T follicular helper cell (primary cell): ENCODE measurements at places on chromosomes 6 and 20.

DNA sequence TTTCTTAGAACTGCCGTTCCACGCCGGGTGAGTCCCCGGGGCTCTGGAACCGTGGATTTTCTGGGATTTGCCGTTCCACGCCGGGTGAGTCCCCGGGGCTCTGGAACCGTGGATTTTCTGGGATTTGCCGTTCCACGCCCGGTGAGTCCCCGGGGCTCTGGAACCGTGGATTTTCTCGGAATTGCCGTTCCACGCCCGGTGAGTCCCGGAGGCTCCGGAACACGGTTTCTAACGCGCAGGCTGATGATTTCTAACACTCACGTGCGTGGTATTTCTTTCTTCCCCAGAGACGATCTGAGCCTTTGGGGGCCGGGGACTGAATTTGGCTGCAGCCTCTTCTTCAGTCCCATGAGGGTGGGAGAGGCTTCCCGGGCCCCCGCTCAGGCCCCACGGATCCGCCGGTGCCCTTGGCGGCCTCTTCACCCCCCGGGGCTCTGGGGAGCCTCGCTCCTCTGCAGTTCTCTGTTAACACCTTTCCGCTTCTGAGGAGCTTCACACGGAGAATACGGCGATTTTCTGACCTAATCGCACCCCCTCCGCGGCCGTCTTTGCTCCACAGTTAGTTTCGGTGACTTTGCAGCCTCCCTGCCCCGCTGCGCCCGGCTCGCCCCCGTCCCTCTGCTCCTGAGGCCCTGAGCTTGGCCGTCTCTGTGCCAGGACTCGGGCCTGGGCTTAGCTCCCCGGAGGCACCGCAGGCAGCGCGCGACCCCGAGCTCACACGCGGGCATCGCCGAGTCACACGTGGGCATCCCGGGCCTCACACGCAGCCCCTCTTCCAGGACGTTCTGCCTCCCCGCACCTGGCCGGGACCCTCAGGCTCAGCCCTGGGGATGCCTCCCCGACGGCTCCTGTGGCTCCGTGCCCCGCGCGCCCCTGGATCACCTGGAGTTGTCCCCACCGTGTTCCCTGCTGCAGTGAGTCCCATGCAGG, 7.2 kb upstream of the KIF25 start:
- no peak for DNase-seq

DNA sequence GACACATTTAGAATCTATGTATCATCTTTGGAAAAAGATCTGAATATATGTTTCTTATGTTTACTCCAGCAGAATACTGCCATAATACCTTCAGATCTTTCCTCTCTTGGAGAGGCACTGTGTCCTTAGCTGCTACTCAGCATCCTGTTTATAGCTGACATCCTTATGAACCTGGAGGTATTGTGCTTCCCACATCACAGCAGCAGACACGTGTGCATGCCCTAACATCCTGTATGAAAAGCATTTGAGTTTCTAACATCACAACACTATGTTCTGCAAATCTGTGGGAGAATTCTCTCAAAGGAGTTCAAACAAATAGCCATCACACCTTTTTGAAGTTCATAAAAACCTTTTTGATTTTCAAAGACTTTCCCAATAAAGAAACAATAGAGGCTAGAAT, 216.0 kb downstream of the GJA1 start:
- DNase-seq: no peak

DNA sequence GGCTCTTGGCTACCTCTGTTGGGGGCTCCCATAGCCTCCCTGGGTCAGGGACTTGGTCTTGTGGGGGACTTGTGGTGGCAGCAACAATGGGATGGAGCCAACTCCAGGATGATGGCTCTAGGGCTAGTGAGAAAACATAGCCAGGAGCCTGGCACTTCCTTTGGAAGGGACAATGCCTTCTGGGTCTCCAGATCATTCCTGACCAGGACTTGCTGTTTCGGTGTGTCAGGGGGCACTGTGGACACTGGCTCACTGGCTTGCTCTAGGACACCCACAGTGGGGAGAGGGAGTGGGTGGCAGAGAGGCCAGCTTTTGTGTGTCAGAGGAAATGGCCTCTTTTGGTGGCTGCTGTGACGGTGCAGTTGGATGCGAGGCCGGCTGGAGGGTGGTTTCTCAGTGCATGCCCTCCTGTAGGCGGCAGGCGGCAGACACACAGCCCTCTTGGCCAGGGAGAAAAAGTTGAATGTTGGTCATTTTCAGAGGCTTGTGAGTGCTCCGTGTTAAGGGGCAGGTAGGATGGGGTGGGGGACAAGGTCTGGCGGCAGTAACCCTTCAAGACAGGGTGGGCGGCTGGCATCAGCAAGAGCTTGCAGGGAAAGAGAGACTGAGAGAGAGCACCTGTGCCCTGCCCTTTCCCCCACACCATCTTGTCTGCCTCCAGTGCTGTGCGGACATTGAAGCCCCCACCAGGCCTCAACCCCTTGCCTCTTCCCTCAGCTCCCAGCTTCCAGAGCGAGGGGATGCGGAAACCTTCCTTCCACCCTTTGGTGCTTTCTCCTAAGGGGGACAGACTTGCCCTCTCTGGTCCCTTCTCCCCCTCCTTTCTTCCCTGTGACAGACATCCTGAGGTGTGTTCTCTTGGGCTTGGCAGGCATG, 9.2 kb downstream of the VEGFA start:
- DNase-seq: no peak

DNA sequence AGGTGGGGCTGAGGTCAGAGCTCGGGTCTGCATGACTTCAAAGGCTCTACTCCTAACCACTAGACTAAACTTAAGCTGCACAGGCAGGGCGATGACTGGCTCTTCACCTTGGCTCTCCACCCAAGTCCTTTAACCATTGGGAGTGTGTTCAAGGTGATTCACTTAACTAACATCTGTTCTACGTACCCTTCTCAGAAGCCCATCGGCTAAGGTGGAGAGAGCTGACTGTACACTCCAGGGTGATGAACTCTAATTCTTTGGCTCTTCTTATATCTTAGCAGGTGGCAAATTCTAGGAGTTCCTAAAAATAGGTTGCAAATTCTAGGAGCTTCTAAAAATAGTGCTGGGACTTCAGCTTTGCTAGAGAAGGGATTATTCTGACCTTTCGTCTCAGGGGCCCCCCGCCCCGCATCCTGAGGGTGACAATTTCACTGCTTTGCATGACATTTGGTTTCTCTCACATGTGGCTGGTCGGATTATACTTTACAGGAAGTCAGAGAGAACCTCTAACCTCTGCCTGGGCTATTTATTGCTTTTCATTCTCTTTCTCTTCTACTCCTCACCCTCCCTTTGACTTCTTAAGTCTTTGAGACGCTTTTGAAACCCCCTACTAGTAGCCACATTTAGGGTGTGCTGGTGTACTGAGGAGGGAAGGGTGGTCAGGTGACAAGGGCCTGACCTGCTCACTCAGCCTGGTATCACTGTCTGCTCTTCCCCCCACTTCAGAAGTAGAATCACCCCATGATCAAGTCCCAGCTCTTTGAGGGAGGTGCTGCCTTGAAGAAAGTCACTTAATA, 55.5 kb downstream of the PRDM1 start:
- DNase-seq: no peak

- no peak for DNase-seq
Measured at GRCh38 chr20:37327748-37328147, 18.2 kb upstream of the SRC start.

DNA sequence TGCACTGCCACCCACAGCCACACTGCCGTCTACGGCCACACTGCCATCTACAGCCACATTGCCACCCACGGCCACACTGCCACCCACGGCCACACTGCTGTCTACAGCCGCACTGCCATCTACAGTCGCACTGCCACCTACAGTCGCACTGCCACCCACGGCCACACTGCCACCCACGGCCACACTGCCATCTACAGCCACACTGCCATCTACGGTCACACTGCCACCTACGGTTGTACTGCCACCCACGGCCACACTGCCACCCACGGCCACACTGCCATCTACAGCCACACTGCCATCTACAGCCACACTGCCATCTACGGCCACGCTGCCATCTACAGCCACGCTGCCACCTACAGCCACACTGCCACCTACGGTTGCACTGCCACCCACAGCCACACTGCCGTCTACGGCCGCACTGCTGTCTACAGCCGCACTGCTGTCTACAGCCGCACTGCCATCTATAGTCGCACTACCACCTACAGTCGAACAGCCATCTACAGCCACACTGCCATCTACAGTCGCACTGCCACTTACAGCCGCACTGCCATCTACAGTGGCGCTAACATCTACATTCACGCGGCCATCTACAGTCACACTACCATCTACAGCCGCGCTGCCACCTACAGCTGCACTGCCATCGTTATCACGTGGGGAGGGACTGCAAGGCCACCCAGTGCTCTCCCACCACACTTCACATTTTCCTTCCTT, 154.6 kb upstream of the AFDN start:
- DNase-seq: no peak

GRCh38 chr6:119257726-119258125, 91.8 kb downstream of the MAN1A1 start:
- no peak for DNase-seq

DNA sequence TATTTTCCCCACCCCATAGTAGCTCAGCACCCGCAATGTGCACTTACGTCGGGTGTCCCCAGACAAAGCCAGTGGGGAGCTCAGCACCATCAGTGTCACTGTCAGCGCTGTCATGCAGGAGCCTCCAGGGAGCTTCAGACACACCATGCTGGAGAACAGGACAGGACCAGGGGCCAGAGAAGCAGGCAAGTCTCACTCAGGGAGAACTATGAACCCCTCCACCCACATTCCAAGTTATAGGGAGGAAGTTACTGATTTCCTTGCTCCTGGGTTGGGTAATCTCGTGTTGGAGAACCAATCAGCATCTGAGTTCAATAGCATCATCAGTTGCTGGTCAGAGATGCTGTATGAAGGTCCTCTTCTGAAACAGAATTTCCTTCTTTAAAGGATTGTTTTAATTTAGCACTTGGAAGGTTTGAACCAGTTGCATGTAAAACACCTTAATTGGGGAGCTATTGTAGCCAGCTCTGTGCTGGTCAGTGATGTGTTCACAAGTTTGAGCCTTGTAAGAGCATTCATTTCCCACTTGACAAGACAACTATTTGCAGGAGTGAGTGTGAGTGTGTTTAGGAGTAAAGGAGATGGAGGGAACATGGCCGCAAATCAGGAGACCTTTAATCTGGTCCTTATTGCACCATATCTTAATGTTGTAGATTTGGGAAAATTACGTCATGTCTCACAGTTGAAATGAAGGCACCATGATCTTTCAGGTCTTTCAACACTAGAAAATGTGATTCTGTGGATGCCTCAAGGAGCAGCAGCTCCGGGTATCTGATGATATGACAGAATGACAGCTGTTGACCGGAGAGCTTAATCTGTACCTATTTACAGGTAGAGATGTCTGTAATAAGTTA, at the start of gene HLA-DRB1:
TSS of gene HLA-DRB1 (minus strand) at position 253 of the 854 bp plus-strand sequence. CDS start at position 147, 106 bp downstream.
- no peak for DNase-seq

DNA sequence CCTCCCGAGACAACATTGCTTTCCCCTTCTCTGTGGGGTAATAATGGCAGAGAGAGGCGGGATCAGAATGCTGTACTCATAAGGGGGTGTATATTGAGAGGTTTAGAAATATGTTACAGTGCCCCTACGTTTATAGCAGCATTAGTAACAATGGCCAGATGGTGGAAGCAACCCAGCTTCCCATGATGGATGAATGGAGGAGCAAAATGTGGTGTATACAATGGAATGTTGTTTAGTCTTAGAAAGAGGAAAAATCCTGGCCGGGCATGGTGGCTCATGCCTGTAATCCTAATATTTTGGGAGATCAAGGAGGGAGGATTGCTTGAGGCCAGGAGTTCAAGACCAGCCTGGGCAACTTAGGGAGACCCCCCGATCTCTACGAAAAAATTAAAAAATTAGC, 12.9 kb downstream of the BANF2 start:
- no peak for DNase-seq

- DNase-seq: no peak
Measured at GRCh38 chr6:127439718-127440117, 19.5 kb downstream of the KIAA0408 start.
